Activated CD8-positive, alpha-beta memory T cell treated with anti-CD3 and anti-CD28 coated beads, Interleukin-2, amount 50 U/mL, for 48 hours (primary cell): ENCODE measurements at places on chromosomes 7 and 10.
A peak's percentile ranks its signal among the peaks of the same experiment; 100 is the strongest.

DNA sequence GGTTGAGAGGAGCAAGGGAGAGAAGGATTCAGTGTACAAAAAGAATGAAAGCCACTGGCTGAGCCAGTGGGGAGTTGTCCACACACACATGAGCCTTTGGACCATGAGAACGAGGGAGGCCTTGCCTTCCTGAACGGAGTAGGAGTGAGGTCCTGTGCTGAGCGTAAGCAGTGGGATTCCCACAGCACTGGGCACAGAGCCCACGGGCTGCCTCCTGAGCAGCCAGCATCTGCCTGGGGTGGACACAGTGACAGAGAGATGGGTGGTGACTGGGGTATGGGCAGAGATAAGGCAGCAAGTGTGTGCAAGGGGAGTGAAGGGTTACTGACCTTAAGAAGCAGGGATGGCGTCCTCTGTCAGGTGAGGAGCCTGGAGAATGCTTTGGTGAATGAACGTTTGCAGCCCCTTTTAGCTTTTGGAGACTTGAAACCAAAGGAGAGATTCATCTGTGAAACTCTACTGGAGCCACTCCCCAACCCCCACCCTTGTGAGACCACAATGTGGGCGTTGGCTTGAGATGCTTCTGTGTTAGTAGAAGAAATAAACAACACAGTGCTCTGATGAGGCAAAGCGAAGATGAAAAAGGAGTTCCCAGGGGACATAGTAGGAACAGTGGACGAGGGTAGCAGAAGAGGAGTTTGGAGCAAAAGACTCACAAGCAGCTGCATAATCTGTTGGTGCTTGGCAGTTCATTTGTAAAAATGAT is 56.5 kb downstream of the FIGNL1 start:
- DNase-seq: peak; percentile 69

DNA sequence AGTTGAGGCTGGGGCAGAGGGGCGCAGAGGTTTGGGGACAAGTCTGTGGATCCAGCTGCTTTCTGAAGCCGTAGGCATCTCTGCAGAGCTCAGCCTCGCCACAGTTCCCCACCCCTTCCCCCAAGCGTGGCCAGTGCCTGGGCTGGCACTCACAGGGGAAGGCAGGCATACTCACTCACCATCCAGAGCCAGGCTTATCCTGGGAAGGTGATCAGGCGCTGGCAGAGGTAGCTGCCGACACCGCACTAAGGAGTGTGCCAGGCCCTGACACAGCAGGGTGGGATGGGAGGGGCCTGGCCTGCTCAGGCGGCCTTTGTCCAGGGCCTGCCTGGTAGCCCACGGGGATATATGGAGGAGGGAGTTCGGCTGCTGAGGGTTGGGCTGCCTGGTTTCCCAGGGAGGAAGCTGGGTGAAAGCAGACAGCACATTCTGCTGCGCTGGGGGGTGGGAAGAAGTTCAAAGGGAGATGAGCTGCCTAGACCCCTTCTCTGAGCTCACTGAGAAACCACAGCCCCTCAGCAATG is 15.9 kb downstream of the VSIR start:
- no peak for DNase-seq

GRCh38 chr7:110568932-110569331 is 522.0 kb upstream of the LRRN3 start:
- DNase-seq: no peak

GRCh38 chr10:80406204-80406603 is 2.1 kb upstream of the PRXL2A start:
- no peak for DNase-seq

DNA sequence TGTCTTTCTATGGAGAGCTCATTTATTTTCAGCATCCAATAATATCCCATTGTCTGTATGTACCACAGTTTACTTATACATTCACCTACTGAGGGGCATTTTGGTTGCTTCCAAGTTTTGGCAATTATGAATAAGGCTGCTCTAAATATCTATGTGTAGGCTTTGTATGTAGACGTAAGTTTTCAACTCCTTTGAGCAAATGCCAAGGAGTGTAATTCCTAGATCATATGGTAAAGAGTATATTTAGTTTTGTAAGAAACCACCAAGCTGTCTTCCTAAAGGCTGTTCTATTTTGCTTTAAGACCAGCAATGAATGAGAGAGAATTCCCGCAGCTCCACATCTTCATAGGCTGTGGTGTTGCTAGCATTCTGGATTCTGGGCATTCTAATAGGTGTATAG is 259.8 kb downstream of the DIP2C start:
- DNase-seq: no peak
